ENCODE measurements at places on chromosomes 1 and 21. TPM values are rescaled to one million over a fixed set of nuclear protein-coding genes. Genes with fewer than 3 reads are reported as not detected.

TLR5 gene
- under 0.01 TPM for total RNA-seq

FMO2 gene
- total RNA-seq = under 0.01 TPM

CXADR gene
- total RNA-seq = 22.5 TPM

PKLR gene
- not detected for total RNA-seq

DSCAM gene
- total RNA-seq = 0.29 TPM

TMEM50A gene
- 134 TPM for total RNA-seq

DNALI1 gene
- 2.3 TPM for total RNA-seq

KCNE1 gene
- 0.10 TPM for total RNA-seq

CELA2A gene
- total RNA-seq = not detected

SLC35F3 gene
- total RNA-seq = not detected

BCL2L15 gene
- 0.33 TPM for total RNA-seq

CD1B gene
- total RNA-seq = not detected

CD52 gene
- not detected for total RNA-seq
